ENCODE measurements at places on chromosomes 6 and 20. TPM values are rescaled to one million over a fixed set of nuclear protein-coding genes. Genes with fewer than 3 reads are reported as not detected.

Gene HLA-DRA
- total RNA-seq = 0.70 TPM

DNA sequence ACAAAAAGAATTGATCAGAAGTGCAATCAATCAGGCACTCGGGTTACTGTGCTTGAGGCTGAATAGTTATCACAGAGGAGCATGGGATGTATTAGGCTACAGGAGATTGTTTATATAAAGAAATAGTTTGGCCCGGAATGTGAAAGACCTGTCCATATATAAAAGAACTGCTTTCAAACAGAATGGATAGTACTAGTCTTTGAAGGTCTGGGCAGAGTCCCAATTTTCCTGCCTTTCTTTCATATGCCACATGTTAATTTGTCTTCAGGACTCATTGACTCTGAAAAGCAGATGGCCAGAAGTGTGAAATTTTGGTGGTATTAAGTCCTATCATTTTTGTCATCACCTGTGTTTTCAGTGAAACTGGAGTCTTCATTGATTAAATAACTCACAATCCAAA is 314.5 kb downstream of the EYA4 start:
- DNase-seq = no peak

Gene SLC25A27
- total RNA-seq = 15.3 TPM

Gene PTCRA
- not detected for total RNA-seq

- no peak for DNase-seq
These were observed 15.2 kb downstream of the NKX2-2 start for GRCh38 chr20:21498635-21499034.

DNA sequence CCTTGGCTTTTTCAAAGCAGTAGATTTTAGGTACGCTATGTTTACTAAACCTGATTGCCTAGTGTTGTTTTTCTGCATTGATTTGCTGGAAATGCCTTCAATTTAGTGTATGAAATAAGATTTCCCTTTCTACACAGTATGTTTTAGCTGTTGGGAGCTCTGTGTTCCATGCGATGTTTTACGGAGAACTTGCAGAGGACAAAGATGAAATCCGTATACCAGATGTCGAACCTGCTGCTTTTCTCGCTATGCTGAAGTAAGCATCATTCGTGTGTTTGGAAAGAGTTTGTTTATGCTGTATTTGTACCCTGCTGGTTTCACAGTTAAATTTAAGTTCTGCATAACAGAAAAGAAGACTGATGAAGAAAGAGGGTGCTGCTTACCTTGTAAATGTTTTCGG is 1.9 kb downstream of the BTBD3 start:
- no peak for DNase-seq
